Suppressor macrophage treated with lipopolysaccharide for 1 hour (primary cell): ENCODE measurements at places on chromosomes 7 and 10.

DNA sequence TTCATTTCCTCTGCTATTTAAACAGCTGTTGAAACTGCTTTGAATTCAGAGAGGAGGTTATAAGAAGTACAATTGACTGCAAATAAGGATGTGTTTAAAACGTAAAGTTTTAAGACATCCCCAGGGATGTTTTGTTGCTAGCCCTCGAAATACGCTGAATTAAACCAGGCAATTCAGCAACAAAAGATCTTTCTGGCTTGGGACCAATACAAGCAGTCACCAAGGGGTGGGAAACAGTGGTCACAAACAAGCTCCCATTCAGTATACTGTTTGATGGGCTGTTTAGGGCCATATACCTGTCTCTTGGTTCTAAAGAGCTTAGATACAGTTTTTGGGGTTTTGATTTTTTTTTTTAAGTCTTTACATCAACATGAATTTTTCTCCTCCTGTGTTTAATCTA is 446.3 kb upstream of the POT1 start:
- DNase-seq = no peak

- no peak for DNase-seq
Observed at GRCh38 chr7:28071570-28071969, 109.0 kb downstream of the JAZF1 start.

- no peak for DNase-seq
Observed at GRCh38 chr10:963186-963585, 25.0 kb upstream of the GTPBP4 start.

- DNase-seq = no peak
Observed at GRCh38 chr7:43517464-43517863, 65.4 kb upstream of the STK17A start.

- DNase-seq = no peak
Observed at GRCh38 chr7:139918480-139918879, 89.4 kb downstream of the TBXAS1 start.

- no peak for DNase-seq
Observed at GRCh38 chr10:117635826-117636225, 93.3 kb downstream of the EMX2 start.

DNA sequence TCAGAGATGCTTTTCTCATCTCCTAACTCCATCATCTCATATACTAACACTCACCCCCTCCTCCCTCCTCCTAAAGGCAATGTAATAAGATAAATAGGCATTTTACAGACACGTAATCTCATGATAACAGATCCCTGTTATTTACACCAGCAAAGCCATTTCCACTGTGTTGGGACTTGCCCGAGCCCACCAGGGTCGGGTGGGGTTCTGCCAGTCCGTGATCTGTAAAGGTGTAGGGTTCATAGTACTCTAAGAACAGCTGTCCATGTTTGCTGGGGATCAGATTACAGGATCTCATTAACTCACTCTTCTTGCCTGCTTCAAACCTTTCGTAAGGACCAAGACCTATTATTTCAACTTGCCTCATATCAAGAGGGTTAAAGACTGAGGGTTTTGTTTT is 172.4 kb downstream of the FZD1 start:
- DNase-seq = no peak

- no peak for DNase-seq
Observed at GRCh38 chr7:122300956-122301833, 3.4 kb downstream of the FEZF1 start.

DNA sequence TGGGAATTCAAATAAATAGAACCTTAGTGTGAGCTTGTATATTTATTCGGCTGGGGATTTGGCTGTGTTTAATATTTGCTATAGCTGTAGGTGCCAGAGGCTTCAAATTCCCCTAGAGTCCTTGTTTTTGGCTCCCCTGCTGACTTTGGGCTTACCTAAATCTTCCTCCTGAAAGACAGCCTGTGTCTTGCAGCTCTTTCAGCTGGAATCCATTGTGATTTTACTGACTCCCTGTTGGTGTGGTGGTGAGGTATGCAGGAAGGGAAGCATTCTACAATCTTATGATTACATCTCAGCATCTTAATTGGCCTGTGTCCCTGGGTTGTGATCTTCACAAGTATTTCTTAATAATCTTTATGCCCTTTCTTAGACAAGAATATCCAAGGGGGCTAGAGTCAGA is 25.9 kb downstream of the FOXI2 start:
- no peak for DNase-seq

- DNase-seq = no peak
Observed at GRCh38 chr7:132806834-132807233, 230.6 kb upstream of the PLXNA4 start.

- no peak for DNase-seq
Observed at GRCh38 chr10:37871568-37872251, 14.3 kb upstream of the ZNF248 start.

DNA sequence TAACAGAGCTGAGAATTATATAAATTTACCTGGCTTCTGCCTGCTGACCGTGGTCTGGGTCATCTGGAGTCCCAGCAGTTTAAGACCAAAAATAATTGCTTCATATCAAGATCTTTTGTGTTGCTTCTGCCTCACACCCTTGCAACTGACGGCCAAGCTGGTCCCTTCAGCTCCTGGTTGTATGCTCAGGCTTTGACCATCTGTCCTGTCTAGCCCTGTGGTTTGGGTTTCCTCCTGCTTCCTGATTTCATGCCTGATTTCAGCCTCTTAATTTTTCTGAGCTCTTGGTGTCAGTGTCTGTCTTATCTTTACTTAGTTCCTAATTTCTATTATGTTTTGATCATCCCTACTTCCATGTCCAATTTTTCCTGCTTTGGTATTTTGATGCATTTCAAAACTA is 87.9 kb upstream of the PLXDC2 start:
- no peak for DNase-seq

GRCh38 chr7:136074843-136075242 is 97.7 kb upstream of the MTPN start:
- no peak for DNase-seq

DNA sequence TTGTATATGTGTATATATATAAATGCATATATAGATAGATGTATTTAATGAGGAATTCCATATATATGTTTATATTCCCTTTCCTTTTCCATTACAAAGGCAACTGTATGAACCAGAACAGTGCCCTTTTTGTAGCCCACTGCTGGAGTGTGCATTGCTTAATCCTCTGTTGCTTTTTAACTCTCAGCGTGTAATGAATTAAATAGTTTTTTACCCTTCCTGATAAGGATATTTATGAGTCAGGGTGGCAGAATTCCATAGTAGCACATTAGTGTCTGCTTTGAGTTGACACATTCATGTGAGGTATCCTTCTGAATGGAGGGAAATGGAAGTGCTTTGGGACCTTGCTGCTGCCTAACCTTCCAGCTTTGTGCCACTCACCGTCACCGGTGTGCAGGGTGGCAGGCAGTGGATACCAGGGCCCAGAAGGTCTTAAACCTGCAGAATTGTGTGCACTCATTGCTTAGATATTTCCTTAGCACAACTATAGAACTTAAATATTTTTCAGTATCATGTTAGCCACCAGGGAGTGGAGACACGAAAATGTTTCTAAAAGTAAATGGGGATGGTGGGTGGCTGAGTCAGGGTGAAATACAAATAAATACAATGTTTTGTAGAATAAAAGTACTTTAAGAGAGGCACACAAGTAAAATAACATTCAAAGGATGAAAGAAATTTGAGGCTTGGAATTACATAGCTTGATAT is 117.9 kb downstream of the SND1 start:
- DNase-seq = no peak

GRCh38 chr10:105579112-105579511 is 938.0 kb downstream of the SORCS3 start:
- DNase-seq = no peak

DNA sequence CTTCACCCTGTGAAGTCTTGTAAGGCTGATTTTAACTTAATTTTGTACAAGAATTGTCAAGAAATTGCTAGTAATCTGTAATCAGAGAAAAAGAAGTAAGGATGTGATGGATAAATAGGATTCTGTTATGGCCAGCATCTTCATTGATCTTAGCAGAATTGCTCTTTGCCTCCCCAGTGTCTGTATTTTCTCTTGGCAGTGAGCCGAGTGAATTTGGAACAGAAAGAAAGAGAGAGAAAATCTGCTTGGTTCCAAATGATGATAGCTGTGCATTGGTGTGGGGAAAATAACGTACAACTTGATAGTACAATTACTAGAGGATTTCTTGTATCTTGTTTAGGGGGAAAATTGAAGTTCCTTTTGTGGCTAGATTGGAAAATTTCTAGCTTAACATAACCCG is 34.6 kb downstream of the VTI1A start:
- DNase-seq = no peak

DNA sequence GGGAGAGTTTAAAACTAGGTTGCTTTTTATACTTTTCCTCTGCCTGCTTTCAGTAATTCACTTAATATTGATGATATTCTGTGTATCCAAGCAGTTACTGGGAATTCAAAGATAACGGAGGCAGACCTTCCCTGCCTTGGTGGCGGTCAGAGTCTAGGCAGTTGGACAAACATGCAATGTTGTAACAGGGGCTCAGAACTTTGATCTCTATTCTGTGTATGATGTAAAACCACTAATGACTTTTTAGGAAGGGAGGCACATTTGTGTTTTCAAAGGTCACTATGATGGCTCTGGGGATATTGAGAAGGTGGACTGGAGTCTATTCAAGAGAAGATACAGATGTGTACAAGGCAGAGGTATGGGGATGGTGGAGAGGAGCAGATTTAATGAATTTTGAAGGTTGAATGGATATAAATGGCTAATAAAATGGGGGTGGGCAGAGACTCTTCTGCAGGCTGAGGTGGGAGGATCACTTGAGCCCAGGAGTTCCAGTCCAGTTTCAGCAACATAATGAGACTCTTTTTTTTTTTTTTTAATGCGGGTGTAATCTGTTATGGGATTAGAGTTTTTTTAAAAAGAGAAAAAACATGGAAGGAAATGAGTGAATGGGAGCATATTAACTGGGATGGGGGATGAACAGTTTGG is 5.7 kb upstream of the PON2 start:
- no peak for DNase-seq

DNA sequence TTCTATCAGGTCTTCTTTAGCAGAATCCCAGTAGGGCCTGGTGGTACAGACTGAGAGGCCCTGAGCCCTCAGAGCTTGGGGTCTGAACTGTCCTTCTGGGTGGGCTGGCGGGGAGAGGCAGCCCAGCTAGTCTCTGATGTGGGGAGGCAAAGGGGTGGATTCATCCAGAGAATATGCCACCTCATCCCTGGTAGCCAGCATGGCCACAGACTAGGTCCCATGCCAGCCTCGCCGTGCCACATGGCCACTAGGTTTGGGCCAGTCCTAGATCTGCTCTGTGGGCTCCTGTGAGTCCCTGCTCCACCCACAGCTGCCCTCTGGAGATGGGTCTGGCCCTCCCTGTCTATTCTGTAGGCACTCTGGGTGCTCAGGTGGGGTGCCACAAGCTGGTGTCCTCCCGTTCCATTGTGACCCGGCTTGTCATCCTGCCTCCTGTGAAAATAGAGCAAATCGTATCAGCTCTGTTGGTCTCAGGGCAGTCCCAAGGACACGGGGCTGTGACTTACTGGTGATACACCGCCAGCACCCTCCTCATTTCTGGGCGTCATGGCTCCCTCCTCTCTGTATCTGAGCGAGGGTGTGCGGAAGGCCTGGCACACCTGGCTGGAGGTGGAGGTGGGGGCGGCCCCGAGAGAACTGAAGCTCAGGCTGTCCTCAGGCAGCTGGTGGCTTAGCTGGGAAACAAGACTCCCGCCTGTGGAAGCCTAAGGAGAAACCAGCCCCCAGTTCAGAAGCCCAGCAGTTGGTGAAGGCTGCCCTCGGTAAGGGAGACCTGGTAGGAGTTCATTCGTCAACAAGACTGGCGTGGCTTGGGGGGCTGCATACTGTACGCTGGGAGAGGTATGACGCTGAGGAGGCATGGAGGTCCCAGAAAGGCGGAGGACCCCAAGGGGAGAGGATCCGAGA is 33.3 kb downstream of the UNC5B start:
- DNase-seq = no peak

DNA sequence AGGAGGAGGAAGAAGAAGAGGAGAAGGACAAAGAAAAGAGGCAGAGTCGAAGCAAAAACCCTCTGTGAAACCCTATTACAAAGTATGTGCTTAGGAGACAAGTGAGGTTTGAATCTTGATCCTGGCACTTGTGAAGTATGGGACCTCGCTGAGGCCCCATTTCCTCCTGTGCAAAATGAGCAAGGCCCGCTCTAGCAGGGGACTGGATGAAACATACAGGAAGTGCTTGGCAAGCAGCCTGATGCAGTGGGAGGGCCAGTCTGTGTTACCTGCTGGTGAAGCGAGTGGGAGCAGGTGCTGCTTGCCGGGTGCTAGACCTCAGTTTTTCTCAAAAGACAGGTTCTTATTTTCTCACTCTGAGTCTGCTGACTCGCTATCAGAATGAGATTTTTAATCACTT is 150.4 kb downstream of the JCAD start:
- DNase-seq = no peak

- DNase-seq = peak; percentile 20
Observed at GRCh38 chr10:121926671-121927317, 1.0 kb downstream of the ATE1 start.

DNA sequence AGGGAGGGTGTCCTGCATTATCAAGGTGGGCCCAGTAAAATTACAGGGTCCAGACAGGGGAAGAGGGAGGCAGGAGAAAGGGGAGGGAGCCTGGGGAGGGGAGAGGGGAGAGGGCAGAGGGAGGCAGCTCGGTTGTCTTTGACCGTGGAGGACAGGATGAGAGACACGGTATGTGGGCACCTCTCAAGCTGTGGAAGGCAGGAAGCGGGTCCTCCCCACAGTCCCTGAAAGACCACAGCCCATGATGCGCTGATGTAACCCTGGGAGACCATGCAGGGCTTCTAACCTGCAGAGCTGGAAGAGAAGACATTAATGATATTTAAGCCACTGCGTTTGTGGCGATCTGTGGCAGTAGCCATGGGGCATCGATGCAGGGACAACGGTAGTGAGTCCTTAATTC is 27.2 kb upstream of the MNX1 start:
- DNase-seq = no peak

- no peak for DNase-seq
Observed at GRCh38 chr10:114911801-114912469, 26.1 kb upstream of the TRUB1 start.

GRCh38 chr10:49166484-49167400 is 21.4 kb downstream of the TMEM273 start:
- DNase-seq = no peak

- no peak for DNase-seq
Observed at GRCh38 chr10:59222788-59223187, 46.3 kb downstream of the PHYHIPL start.
